NCI-H1417 (cell line): ENCODE measurements at places on chromosomes 5 and 9.

DNA sequence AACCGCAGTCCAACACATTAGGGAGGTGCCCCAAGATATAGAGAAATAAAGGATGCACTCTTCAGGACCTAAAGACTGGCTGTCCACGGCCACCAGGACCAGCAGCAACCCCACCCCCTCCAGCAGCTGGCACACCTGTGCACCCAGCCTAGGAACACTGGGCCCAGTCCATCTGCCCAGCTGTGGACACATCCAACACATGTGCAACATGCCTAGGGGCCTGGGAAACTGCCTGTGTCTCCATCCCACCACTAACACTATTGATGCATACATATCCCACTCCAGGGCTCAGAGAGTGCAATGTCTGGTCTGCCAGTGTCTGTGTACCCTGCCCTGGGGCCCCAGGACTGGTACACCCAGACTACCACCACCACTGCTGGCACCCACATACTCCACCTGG lies 1781.3 kb downstream of the MAT2B start:
- DNase-seq: no peak

DNA sequence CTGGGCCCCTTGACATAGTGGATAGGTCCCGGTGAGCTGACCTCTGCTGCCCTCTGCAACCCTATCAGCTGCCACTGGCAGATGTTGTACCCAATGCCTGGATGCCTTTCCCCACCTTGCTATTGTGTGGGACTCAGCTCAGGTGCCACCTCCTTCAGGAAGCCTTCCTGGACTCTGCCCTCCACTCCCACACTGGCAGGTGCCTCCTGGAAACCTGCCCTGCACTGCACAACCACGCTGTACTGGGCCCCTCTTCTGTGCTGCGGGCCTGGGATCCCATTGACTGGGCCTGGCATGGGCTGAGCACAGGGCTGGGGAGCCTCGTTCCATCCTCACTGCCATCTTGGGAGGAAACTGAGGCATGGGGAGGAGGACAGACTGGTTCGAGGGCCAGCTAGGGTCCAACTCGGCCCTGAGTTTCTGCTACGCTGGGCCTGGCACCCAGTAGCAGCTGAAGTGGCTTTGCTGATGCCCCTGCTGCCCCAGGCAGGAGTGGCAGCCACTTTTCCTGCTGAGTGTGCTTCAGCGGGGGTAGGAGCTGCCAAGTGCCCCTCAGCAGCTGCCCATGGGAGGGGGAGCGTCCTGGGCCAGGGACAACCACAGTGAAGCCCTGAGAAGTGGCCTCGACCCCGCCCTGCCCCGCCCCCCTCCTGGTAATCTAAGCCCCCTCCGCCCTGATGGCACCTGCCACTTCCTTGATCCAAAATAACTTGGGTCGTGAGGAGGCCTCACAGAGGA lies 1.3 kb downstream of the AK1 start:
- DNase-seq: no peak

DNA sequence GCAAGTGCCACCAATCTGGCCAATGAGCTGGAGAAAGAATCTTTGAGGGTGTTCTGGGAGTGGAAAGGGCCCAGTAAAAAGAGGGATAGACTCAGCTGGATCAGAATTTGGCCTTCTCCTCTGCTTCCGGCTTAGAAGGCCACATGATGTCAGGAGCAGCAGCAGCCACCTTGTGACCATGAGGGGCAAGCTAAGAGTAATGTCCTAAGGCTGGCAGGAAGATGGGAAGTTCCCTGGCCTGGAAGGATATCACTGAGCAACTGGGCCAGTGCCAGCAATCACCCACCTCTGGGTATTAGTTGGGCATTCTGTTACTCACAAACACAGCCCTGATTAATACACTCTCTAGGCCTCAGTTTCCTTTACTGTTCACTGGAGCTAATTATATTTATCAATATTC lies 44.2 kb downstream of the TSPAN17 start:
- no peak for DNase-seq

DNA sequence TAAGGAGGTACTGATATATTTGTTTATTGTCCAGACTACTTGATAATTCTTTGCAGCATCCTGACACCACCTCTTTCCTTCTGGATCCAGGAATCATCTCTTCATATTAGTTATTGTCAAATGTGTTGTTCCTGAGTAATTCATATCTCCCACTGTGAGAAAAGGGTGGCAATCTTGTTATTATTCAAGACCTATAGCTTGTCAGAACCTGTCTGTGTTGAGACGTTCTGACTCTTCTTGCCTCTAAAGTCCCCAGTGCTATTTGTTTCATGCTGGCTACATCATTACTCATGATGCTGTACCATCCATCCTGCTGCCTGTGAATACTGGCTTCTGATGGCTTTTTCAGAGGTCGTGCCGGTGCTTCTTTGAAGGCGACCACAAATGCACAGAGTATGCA lies 68.7 kb upstream of the TAF11L2 start:
- no peak for DNase-seq

GRCh38 chr9:25282946-25283345 lies 395.3 kb downstream of the TUSC1 start:
- DNase-seq: no peak

GRCh38 chr5:143801252-143801939 lies 10.6 kb upstream of the HMHB1 start:
- no peak for DNase-seq

GRCh38 chr5:173615884-173616576 lies 420 bp downstream of the BOD1 start:
- DNase-seq: peak; percentile 44

DNA sequence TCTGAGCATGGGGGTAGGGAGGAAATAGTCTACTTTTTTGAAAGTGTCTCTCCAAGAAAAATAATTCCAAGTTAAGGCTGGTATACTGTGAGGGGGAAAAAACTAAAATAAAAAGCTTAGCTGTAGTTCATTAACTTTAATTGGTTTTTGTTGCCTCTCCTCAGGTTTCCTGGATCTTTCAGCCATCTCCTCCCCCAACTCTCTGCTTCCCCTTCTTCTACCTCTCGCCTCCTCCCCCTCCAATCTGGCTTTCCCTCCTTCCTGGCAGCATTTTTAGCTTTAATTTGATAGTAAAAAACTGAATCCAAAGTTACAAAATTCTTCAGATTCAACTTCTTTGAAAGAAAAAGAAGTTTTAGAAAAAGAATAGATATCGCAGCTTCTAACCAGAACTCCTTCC lies 462.6 kb downstream of the CETN3 start:
- DNase-seq: no peak
